Epithelial cell of proximal tubule (primary cell): ENCODE measurements at places on chromosomes 5 and 9. TPM values are rescaled to one million over a fixed set of nuclear protein-coding genes. Genes with fewer than 3 reads are reported as not detected.

DNA sequence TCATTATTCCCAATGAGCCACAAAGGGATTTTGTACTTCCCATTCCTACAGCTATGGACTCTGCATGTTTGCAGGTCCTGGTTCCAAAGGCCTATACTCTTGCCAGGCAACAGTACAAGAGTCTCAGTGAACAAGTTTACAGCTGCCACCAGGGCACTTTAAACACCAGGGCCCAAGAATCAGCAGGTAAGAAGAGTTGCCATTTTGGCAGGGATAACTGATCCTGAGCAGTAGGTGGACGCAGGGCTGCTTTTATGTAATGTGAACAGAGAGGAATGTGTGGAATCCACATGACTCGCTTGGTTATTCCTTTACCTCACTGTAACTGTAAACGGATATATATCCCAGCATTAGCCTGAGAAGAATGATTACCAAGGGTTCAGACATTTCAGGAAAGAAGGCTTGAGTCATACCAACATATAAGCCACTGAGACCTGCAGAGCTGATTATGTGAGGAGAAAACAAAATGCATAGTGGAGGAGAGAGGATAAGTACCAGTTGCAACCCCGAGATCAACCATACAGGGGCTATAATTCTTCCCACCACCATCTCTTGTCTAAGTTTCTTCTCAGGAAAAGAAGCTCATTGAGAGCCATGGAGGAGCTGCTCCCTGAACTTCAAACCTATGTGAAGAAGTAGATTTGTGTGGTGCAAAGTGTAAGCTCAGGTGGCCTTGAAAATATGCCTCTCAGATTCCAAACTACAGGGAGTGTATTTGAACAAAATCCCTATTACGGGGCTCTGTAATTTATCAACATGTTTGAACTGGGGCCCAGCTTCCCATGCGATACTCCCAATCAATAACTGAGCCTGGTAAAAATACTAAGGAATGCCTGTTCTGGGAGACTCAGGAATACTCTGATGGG is 24.6 kb downstream of the RAPGEF6 start:
- peak; percentile 47 for DNase-seq

- no peak for DNase-seq
Measured at GRCh38 chr5:168599826-168600225, 20.7 kb upstream of the PANK3 start.

GRCh38 chr9:84374516-84374915 is 34.0 kb upstream of the SLC28A3 start:
- DNase-seq: no peak

IL7R gene
- total RNA-seq: 0.12 and 1.6 TPM in 2 replicates

KIF4B gene
- total RNA-seq: not detected in 2 replicates

ARID3C gene
- total RNA-seq: not detected in 2 replicates
